Activated naive CD4-positive, alpha-beta T cell treated with Interleukin-2 at 50 U/mL for 16 hours (primary cell): ENCODE measurements at places on chromosomes 2 and 18.

DNA sequence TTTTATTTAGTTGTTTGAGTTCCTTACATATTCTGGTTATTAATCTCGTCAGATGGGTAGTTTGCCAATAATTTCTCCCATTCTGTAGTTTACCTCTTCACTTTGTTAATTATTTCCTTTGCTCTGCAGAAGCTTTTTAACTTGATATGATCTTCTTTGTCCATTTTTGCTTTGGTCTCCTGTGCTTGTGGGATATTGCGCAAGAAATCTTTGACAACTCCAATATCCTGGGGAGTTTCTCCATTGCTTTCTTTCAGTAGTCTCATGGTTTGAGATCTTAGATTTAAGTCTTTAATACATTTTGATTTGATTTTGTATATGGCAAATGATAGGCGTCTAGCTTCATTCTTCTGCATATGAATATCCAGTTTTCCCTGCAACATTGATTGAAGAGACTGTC is 389.2 kb downstream of the LRP1B start:
- DNase-seq, result no peak

GRCh38 chr2:49616800-49617199 is 462.5 kb upstream of the FSHR start:
- no peak for DNase-seq

DNA sequence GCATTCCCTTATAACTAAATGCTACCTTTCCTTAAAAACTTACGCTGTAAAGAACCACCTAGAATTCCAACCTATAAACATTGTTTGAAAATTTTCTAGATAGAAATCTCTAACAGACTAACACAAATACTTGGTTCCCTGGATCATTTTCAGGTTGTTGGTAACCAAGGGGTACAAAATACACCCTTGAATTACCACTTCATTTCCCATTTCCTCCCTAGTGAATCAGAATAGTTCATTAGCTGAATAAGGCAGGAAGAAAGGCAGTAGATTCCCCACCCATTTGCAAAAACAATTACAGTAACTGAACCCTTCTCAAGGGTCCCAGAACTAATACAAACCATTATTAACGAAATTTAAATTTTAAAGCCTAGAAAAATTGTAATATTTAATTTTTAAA is 5.5 kb downstream of the MEX3C start:
- DNase-seq, result no peak

- no peak for DNase-seq
Observed at GRCh38 chr2:72696559-72696958, 129.3 kb downstream of the EXOC6B start.

DNA sequence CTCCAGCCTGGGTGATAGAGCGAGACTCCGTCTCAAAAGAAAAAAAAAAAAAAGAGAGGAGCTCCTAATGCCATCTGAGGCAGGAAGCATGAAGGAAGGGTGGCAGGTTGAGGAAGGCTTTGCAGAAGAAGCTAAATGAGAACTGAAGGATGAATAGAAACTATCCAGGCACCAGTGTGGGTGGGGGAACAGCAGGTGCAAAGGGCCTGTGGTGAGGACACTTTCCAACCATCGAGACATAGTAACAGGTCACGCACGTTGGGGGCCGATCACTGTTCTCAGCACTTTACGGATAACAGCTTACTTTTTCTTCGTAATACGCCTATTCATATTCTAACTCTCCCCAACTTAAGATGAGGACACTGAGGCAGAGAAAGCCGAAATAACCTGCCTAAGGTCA is 58.4 kb downstream of the NGEF start:
- DNase-seq, result no peak

DNA sequence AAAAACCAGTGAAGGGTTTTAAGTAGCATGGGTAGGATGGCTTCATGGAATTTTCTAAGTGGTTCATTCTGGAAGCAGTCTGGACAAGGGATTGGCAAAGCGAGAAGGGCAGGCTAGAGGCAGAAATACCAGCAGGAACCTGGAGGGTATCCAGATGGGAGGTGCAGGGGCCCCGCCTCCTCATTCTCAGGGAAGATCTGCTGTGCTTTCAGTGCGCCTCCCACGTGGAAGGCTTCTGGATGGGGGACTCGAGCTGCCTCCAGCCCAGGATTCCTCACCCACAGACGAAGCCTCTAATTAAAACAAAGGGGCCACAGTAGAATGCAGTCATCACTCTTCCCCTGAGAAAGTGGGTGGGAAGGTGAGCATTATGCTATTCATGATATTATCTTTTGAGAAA is 79.8 kb downstream of the VSNL1 start:
- DNase-seq, result no peak

- no peak for DNase-seq
Observed at GRCh38 chr2:20222769-20223406, 2.0 kb downstream of the SDC1 start.

DNA sequence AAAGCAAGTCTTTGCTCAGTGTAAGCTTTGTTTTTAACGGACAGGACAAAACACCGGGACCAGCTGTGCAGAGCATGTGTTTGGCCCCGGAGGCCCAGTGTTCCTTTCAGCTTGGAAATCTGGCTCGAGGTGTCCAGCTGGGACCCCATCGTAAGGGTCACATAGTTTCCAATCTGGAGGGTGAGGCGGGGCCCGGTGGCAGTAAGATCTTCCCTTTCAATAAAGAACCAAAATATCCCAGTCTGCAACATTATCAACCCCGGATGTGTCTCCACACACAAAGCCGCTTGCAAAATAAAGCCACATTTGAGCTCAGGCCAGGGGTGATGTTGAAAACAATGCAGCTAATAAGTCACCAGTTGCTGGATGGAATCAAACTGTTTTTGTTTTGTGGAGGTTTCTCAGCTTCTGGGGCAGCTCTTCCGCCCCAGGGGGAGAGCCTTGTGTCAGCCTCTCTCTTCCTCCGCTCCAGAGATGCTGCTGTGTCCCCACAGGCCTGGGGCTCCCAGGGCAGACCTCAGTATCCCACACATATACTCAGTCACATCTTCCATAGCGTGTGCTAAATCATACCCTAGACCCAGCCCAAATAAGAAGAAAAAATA is 138.6 kb upstream of the GLI2 start:
- DNase-seq, result no peak

DNA sequence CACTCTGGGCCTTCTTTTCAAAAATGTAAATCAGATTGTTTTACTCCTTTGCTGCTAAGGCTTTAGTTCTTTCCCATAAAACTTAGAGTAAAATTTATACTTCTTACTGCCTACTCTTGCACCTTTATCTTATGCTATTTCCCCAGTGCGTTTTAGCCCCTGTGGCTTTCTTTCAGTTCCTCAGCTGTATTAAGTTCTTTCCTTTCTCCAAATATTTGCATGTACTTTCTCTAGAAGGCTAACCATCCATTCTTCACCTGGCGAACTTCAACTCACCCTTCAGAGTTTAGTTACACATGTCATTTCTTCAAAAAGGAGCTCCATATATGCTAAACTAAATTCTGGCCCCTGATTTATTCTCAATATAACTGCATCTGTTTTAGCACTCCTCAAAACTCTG is 160.7 kb downstream of the FSHR start:
- no peak for DNase-seq

- no peak for DNase-seq
Observed at GRCh38 chr2:36439084-36439483, 83.5 kb downstream of the CRIM1 start.

DNA sequence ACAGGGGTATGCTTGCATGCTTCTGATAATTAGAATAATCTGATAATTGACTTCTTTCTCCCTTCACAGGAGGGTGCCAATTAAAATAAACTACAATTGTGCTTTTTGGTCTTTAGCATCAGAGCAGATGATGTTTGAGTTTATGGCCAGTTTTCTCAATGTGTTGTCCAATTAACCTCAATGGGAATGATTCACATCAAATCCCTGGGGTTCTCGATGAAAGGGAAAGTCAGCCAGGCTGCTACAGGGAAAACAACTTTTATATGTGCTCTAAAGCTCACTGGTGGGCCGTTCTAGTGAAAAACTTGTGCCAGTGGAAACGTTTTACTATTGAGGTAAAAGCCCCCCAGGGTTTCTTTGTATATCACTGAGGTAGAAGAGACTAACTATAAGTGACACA is 887.3 kb upstream of the CRIM1 start:
- DNase-seq, result no peak

DNA sequence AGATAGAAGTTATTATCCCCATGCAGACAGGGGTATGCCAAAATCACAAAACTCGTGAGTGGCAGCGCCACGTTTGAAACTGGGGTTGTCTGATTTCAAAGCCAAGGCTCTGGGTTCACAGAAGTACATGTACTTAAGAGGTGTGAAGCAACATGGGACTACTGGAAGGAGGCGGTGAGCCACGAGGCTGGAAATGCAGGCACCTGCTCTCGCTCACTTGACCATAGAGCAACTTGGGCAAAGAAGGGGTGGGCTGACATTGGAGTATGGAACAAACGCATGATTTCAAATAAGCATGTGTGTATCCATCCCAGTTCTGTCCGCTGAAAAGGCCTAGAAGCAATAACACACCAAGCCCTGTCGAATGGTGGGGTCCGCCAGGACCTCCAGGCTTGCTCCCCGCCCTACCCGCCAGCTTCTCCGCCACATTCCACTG is 593 bp upstream of the ACTR2 start:
- DNase-seq, result no peak

GRCh38 chr2:140747665-140748064 is 1383.2 kb downstream of the LRP1B start:
- DNase-seq, result no peak

DNA sequence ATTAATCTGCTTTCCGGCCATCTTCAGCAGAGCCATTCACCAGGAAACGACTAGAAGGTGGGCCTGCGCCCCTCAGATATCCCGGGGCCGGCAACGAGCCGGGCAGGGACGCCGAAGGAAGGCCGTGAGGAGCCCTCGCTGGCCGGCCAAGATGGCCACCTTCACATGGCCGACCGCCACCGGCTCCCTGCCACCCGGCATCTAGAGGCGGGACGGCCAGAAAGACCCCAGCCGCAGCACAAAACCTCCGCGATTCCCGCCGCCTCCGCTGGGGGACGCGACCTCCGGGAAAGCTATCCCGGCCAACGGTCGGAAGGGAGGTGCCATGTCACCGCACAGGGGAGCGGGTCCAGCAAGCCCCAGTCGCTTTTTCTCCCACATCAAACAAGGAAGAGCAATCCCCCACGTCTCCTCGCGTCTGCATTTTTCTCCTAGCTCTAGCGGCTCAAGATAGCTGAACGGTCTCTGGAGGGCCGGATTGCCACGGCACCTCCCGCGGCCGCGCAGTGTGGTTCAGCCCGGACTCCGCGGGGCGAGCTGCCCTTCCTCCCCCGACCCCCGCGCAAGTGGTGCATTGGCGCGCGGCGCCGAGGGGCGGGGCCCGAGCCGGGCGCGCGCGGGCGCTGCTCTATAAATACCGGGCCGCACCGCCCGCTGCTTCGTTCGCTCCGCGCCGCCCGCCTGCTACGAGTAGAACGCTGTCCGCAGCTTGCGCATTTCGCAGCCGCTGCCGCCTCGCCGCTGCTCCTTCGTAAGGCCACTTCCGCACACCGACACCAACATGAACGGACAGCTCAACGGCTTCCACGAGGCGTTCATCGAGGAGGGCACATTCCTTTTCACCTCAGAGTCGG is at the start of gene MAT2A:
TSS of gene MAT2A (plus strand) at position 662 of the 854 bp plus-strand sequence. CDS start at position 782, 120 bp downstream.
- DNase-seq, result peak; percentile 88

- no peak for DNase-seq
Observed at GRCh38 chr2:137021763-137022162, 256.4 kb downstream of the THSD7B start.

GRCh38 chr2:109466674-109467575 is 146.8 kb downstream of the SEPTIN10 start:
- no peak for DNase-seq

DNA sequence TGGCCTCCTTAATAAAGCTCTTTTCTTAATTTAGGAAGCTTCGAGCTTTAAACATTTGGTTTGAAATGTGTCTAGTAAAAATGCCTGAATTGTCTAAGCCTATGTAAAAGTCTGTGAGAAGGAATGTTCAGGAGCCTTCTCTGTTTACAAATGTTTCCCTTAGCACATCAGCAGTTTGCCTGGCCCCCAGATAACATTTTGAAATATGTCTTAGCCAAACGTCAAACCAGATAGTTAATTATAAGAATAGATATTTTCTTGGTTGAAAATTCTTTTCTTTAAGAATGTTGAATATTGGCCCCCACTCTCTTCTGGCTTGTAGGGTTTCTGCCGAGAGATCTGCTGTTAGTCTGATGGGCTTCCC is 498.6 kb downstream of the CCDC85A start:
- no peak for DNase-seq

DNA sequence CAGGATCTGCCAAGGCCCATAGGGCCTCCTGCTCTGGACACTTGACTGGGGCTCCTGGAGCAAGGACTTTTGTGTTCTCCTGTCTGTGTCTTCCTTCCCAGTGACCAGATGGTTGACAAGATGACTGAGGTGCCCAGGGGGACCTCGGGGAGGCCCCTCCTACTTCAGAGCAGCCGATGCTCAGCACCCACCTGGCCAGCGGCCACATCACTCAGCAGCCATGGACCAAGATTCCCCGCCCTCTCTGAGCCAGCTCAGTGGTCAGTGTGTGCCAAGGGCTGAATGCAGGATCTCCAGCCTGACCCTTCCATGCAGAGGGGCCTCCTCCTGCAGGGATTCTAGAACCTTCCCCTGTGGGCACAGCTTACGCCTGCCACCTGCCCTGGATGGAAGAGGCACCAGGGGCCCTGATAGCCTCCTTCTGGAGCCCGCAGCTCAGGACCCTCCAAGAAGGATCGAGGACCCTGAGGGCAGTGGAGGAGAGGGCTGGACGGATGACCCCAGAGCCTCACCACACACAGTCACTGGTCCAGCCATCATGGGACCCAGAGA is 87.4 kb upstream of the GPC1 start:
- no peak for DNase-seq

- DNase-seq, result no peak
Observed at GRCh38 chr2:183057333-183057985, 19.2 kb upstream of the NCKAP1 start.

DNA sequence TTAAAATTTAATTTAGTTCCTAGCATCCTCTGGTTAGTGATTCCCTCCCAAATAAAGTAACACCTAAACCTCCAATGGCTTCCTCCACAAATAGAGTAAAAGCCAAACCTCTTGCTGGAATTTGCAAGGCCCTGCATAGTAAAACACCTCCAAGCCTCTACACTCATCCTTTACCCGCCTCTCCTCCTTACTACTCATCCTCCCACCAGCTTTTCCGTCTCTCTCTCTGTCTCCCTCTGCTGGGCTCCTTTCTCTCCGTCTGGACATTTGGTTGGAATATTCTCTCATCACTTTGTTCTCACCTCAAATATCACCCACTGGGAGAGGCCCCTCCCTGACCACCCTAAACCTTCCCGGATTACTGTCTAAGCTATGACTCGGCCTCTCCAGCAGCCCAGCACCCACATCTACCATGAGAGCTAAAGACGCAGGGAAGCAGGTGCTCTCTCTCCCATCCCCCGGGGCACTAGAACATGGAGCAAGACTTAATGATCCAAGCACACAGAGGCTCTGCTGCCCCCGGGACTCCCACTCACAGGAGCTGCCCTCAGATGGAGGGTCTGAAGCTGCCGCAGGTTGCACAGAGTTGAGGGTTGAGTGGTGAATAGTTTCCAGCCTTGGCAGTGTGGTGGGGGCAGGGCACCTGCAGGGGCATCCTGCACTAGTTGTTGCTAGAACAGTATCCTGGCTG is 167.2 kb downstream of the FBXO15 start:
- no peak for DNase-seq
